ENCODE measurements at places on chromosomes 4 and X. TPM values are rescaled to one million over a fixed set of nuclear protein-coding genes. Genes with fewer than 3 reads are reported as not detected.

- DNase-seq = no peak
Measured at GRCh38 chr4:174358829-174359228, 75.1 kb downstream of the CEP44 start.

The CHRNA9 gene
- not detected for total RNA-seq

DNA sequence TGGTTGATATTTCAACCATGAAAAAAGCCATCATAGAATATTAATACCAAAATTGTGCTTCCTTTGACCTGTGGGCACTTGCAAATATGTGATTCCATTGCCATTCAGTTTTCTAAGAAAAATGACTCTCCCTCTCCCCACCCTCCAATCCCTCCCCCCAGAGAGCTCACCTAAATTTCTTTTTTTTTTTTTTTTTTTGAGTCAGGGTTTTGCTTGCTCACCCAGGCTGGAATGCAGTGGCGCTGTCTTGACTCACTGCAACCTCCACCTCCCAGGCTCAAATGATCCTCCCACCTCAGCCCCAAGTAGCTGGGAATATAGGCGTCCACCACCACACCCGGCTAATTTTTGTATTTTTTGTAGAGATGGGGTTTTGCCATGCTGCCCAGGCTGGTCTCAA is 47.0 kb downstream of the SNX25 start:
- no peak for DNase-seq

DNA sequence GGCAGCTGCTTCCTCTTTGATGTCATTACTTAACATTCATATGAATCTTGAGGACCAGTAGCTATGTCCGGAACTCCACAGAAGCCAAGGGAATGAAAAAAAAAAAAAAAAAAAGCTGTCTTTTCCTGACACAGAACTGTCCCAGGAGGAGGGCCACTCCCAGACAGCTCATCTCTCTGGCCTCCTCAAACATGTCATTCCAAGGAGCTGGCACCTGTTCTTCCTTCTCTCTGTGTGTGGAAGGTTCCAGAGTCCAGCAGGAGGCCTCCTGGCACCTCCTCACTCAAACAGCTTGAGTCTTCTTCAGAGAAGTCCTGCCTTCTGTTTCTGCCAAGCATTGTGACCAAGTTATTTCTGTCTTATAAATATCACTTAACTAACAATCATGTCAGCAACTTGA is 458.5 kb downstream of the AFF2 start:
- DNase-seq = no peak

The TEX13B gene
- total RNA-seq = not detected

GRCh38 chr4:110512901-110513300 is 36.9 kb downstream of the ENPEP start:
- no peak for DNase-seq

The CLGN gene
- not detected for total RNA-seq

- DNase-seq = peak; percentile 69
Measured at GRCh38 chr4:1187182-1187581, 14.8 kb upstream of the SPON2 start.

DNA sequence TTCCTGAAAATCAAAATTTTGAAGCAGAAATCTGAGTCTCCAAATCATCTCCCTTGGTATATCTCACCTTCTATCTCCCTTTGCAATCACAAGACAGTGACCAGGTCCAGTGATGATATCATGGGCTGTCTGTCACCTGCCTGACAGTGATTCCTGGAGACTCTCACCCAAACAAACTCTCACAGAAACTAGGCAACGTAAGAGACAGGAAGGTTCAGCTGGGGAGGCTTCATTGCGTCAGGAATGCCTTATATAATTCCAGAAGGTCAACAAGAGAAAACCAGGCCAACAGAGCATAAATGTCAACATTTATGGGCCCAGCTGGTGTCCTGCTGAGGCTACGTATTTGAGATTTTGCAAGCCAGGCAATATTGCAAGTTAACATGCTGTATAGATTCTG is 412.7 kb downstream of the KCNIP4 start:
- no peak for DNase-seq

- DNase-seq = no peak
Measured at GRCh38 chr4:85430697-85431096, 44.3 kb upstream of the ARHGAP24 start.

DNA sequence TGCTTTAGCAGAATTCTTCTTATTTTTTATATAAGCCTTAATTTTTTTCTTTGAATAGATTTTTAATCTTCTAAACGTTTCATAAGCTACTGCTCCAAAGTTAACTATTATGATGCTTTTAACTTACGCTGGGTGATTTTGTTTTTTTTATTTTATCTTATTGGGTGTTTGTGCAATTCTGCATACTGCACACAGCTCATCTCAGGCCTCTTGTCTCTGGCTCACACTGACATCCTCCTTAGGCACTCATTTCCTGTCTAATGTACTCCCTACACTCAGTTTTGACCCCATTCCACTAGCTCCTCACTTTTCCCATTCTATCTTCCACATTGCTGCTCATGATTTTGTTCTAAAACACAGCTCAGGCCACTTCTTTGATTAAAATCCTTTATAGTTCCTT is 111.9 kb upstream of the MAP9 start:
- DNase-seq = no peak

The CYLC1 gene
- not detected for total RNA-seq

The CYBB gene
- total RNA-seq = 0.70 TPM

The LRIT3 gene
- 0.07 TPM for total RNA-seq

GRCh38 chrX:115023139-115023538 is 5.7 kb upstream of the IL13RA2 start:
- DNase-seq = no peak

- DNase-seq = no peak
Measured at GRCh38 chr4:180811556-180811955, 1431.6 kb upstream of the TENM3 start.

DNA sequence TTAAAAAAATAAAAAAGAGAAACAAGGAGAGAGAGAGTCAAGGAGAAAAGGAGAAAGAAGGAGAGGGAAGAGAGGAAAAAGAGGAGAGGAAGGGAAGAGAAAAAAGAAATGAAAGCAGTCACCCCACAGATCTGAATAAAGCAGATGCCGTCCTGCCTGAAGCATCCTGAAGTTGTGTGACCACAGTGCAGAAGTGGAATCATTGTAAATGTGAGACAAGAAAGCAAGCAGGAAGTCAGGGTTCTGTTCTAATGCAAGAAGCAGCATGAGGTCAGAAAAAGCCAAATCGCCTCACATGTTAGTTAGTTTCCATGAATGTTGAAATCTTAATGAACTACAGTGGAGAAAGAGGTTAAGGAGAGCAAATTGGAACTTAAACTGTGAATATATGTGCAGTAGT is 692.5 kb downstream of the CENPC start:
- DNase-seq = no peak

DNA sequence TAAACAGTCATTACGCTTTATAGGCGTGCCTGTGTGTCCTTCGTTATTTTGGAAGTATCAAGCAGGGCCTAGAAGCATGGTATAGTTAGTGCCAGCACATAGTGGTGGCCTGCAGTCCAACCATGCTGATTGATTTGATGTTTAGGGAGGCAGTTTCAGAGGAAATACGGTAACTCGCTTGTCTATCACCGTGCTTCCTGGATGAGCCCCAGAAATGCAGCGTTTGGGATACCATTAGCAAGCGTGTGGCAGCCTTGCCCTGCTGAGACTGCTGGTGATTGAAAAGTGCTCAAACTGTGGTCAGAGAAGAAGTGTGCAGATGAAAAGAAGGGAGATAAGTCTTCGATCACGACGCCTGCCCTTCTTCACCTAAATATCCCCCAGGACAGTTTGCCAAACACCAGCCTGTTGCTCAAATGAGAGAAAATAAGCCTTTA is 158.4 kb downstream of the CHIC2 start:
- DNase-seq = no peak

DNA sequence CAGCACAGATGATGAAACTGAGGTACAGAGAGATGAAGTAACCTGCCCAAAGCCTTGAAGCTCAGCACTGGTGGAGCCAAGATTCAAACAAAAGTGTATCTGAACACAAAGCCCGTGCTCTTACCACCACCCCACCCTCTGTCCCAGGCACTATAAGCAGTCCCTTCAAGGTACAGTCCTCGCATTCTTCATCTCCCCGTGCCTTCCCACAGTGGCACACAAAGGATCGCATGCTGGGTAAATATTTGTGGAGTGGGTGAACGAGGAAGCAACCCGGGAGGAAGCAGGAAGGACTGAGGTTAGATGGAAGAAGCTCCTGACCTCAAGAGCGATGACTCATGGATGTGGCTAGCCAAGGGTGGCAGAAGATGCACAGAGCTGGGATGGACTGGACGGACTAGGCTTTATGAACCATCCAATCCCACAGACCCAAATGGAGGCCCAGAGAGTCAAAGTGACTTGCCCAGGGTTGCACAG is 18.4 kb downstream of the IQSEC2 start:
- DNase-seq = no peak

DNA sequence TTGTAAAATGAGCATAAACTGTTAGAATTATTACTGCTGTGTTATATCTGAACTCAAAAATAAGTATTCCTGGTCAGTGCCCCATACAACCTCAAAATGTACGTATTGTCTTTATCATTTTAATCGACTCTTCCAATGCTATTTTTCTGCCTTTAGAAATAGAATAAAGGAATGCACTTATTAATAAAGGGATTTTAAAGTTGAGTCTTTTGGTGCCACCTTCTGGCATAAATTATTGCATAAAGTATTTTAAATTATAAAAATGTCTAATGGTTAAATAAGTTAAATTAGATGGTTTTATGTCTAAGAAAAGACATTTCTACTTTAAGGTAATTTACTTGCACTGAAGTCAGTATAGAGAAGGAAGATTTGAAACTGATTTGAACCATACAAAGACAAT is 424.0 kb upstream of the NDST4 start:
- DNase-seq = no peak

The ZCCHC12 gene
- not detected for total RNA-seq

The ITIH6 gene
- not detected for total RNA-seq

DNA sequence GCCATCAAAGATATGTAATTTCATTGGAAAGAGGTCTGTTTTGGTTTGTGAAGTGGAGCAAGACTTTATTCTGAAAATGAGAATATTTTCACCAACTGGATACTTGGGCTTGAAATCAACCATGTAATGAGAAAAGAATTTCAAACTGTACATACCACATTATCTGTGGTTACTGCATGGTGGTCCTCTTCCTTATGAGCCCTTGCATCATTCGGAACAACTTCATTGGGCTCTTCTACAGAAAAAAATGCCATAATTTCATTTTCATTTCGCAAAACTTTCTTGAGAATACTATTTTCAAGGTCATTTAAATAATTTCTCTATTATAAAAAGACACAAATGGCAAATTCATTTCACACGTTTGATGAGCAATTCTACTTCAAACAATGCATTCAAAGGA is 148.6 kb upstream of the RPS6KA6 start:
- DNase-seq = no peak

DNA sequence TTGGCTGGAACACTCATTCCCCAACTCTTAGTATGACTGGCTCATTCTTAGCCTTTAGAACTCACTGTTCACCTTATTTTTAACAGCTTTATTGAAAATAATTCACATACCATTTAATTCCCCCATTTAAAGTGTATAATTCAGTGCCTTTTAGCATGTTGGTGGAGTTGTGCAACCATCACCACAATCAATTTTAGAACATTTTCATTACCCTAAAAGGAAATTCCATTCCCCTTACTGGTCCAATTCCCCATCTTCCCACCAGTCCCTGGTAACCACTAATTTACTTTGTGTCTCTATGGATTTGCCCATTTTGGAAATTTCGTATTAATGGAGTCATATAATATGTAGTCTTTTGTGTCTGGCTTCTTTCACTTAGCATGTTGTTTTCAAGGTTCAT is 19.7 kb downstream of the NHSL2 start:
- DNase-seq = no peak

- DNase-seq = no peak
Measured at GRCh38 chr4:173403051-173403450, 4.1 kb upstream of the SCRG1 start.

The KLHL2 gene
- 53.7 TPM for total RNA-seq

DNA sequence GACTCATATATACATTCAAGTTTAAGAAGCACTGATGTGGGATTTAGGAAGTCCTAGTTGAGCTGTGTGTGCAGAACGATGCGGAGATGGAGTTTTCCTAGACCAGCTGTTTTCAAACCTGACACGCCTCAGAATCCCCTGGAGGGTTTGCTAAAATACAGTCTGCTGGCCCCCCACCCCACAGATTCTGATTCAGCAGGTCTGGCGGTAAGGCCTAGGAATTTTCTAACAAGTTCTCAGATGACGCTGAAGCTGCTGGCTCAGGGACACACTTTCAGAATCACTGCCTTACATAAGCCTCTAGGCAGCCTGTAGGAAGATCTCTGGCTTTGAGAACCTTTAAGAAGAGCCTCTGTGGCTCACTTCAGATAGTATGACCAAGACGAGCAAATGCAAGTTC is 73.1 kb downstream of the PHEX start:
- DNase-seq = no peak

- DNase-seq = no peak
Measured at GRCh38 chrX:38636949-38637819, 75.8 kb downstream of the TSPAN7 start.

DNA sequence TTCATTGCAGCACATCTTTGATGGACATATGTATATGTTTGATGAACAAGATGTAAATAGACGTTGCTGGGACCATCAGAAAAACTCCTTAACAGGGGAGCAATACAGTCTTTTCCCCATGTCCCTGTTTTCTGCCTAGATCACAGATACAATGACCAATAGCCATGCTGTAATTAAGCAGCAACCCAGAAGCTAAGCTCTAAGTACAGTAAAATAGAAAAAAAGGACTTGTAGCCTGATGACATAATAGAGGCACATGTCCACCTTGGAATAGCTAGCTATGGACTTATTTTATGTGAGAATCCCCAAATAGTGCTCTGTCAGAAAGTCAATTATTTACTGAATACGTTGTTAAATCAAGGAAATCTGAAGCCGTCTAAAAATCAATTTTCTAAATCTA is 14.9 kb downstream of the FAM13A start:
- DNase-seq = no peak

- DNase-seq = no peak
Measured at GRCh38 chr4:159910721-159911120, 807.8 kb downstream of the RAPGEF2 start.

The FAM9B gene
- total RNA-seq = not detected

DNA sequence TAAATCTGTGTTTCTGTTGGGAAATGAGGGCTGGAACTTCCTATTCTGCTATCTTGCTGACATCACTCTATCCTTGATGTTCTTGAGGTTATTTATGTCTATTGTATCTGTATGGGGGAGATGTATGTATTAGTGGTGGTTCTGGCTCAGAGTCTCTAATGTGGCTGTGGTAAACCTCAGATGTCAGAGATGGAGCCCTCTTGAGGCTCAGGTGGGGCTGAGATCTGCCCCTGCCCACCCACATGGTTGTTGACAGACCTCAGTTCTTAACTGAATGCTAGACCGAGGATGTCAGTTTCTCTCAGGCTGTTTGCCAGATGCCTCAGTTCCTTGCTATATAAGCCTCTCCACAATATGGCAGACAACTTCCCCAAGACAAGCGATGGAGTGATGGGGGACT is 3.3 kb upstream of the CPE start:
- DNase-seq = no peak

DNA sequence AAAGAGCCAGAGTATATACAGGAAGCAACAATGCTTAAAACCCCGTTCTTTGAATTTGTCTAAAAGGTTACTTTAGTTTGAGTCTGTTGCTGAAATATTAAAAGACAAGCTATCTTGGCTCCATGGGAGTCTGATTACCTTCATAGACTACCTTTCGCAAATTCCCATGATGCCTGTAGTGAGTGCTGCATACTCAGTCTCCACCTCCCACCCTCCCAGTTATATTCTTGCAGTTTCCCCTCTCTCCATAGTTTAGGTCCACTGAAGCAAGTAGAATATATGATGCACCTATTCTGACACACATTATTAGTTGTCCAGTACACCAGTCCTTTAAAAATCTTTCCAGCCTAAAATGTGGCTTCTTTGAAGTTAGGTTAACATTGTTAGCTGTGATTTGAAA is 2.4 kb downstream of the CNKSR2 start:
- DNase-seq = no peak

Data from natural killer cell treated with Interleukin-12 subunit alpha and Interleukin-12 subunit beta and Interleukin-15 and Interleukin-18, amount 100 ng/mL, for 72 hours (primary cell).